ENCODE measurements at places on chromosomes 16 and 17. TPM values are rescaled to one million over a fixed set of nuclear protein-coding genes. Genes with fewer than 3 reads are reported as not detected.

Gene CDRT4
- total RNA-seq = 6.7 TPM

Gene BPTF
- total RNA-seq = 102 TPM

Gene LCAT
- 18.4 TPM for total RNA-seq

Gene C1QBP
- total RNA-seq = 145 TPM

Measured in spinal cord (tissue), 10 donors.